Uterus (tissue), 4 donors: ENCODE measurements at places on chromosomes 7 and 10. TPM values are rescaled to one million over a fixed set of nuclear protein-coding genes. Genes with fewer than 3 reads are reported as not detected.
A peak's percentile ranks its signal among the peaks of the same experiment; 100 is the strongest.

DNA sequence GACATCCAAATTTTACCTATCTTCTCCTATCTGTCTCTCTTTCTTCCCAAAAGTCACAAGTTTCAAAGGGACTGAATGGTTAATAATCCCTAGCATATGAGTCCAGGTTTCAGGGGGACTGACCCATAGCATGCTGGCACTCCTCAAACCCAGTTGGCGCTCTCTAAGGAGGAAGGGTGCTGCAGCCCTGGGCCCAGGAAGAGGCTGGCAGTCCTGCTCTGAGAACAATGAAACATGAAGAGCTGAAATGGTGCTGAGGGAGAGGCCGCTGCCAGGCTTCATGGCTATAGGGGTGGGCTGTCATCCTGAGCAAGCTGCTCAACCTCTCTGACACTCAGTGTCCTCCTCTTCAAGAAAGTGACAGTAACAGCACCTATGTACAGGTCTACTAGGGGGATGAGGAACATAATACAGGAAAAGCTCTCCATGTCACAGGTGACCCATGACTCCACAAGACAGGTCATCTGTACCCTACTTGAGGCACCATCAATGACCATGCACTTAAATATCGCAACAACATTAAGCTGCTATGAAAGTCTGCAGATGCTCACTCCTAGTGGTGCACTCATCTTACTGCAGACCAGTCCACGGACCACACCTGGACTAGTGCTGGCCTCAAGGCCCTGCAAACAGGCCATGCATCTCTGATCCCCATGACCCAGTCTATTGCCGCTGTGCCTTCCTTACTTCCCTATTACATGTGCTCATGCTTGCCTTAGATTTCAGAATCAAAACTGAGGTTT lies 17.0 kb downstream of the COBL start:
- no peaks in the 10 kb centered on the region for H3K27me3 ChIP-seq
- DNase-seq, result no peak
- no peak overlapping the region for H3K4me3 ChIP-seq
- H3K4me1 ChIP-seq, result no peaks in the 10 kb centered on the region
- no peaks in the 10 kb centered on the region for H3K36me3 ChIP-seq

DNA sequence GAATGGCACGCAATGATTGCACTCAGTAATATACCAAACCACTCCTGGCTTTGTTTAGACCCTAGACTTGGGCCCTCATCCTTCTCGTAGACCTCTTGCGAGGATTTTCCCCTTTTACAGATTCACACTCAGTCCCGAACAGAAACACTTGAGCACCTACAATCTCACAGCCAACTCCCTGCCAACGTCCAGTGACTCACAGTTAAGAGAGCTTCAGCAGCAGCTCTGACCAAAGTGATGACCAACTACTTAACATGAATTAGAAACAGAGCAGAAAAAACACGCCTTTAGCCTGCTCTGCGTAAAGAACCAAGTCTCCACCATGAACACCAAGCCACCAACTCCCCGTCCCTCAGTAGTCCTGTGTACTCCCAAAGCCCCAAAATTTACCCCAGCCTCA lies 2.2 kb downstream of the DNAJC30 start:
- H3K27ac ChIP-seq, result no peak overlapping the region
- no peaks in the 10 kb centered on the region for H3K36me3 ChIP-seq
- no peaks in the 10 kb centered on the region for H3K27me3 ChIP-seq
- no peak overlapping the region for H3K4me3 ChIP-seq

DNA sequence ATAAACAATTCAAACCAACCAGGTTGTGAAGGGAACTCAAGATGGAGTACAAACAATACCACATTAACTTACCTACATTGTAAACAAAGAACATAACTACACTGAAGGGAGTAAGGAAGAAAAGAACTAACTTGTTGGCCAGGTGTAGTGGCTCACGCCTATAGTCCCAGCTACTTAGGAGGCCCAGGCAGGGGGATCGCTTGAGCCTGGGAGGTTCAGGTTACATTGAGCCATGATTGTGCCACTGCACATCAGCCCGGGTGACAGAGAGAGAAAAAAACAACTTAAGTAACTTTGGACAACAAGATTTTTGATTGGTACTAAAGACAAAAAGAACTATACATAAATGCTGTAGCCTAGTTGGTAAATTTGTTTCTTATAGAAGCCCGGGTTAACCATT lies 68.8 kb downstream of the TRIL start:
- no peak for DNase-seq
- no peak overlapping the region for H3K27ac ChIP-seq
- no peaks in the 10 kb centered on the region for H3K36me3 ChIP-seq
- H3K4me1 ChIP-seq, result no peaks in the 10 kb centered on the region
- H3K27me3 ChIP-seq, result no peaks in the 10 kb centered on the region

- H3K4me1 ChIP-seq, result no peaks in the 10 kb centered on the region
- DNase-seq, result no peak
- no peaks in the 10 kb centered on the region for H3K36me3 ChIP-seq
Measured at GRCh38 chr10:131769571-131770410, 131.0 kb upstream of the PPP2R2D start.

- DNase-seq, result peak; percentile 89
- H3K36me3 ChIP-seq, result no peaks in the 10 kb centered on the region
- H3K27ac ChIP-seq, result peak overlapping the region; percentile 83
- no peaks in the 10 kb centered on the region for H3K27me3 ChIP-seq
- H3K4me1 ChIP-seq, result peaks cover 6% of the 10 kb centered on the region
Measured at GRCh38 chr10:76036111-76036940, 604.9 kb downstream of the LRMDA start.

HTR5A gene
- total RNA-seq, result not detected

GSTK1 gene
- 99.4 TPM for total RNA-seq

CCDC71L gene
- 30.9 TPM for total RNA-seq

LRIT1 gene
- not detected for total RNA-seq
